ENCODE measurements at places on chromosomes 3 and 15.

DNA sequence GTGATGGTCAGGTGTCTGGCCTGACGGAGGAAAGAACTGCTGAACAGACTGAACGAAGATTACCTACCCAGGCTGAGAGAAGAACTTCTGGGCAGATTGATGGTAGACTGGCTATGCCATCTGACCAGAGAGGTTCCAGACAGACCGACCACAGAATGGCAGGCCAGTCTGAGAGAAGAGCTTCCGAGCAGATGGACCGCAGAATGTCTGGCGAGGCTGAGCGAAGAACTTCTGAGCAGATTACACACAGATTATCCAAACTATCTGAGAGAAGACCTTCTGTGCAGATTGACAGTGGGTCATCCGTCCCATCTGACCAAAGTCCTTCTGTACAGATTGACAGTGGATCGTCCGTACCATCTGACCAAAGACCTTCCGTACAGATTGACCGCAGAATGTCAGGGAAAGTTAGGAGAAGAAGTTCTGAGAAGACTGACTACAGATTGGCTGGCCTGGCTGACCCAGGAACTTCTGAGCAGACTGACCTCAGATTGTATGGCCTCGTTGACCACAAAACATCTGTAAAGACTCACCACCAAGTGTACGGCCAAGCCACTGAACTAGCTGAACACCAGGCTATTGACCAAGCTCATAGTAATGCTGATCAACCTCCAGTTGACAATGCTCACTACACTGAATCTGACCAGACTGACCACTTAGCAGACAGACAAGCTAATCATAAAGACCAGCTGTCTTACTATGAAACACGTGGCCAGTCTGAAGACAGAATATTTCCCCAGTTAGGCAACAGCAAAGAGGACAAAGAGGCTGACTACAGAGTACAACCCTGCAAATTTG, 812 bp downstream of the TEX55 start:
- no peak for DNase-seq

DNA sequence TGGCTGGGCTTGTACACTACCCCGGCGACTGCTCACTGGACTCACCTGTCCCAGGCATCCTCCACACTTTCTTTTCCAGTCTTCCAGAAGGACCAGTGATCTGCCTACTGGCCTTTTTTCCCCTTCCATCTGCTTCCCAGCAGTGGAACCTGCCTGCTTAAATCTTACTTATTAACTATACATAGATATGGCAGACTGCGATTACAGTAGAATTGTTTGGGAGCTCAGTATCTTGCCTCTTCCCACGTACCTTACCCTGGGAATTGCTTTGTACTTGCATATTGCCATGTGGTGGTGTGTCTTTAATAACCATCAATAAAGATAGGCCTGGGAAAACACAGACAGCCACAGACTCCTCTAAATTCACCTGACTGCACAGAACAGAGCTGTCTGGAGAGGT, 11.8 kb upstream of the HES1 start:
- DNase-seq, result no peak

DNA sequence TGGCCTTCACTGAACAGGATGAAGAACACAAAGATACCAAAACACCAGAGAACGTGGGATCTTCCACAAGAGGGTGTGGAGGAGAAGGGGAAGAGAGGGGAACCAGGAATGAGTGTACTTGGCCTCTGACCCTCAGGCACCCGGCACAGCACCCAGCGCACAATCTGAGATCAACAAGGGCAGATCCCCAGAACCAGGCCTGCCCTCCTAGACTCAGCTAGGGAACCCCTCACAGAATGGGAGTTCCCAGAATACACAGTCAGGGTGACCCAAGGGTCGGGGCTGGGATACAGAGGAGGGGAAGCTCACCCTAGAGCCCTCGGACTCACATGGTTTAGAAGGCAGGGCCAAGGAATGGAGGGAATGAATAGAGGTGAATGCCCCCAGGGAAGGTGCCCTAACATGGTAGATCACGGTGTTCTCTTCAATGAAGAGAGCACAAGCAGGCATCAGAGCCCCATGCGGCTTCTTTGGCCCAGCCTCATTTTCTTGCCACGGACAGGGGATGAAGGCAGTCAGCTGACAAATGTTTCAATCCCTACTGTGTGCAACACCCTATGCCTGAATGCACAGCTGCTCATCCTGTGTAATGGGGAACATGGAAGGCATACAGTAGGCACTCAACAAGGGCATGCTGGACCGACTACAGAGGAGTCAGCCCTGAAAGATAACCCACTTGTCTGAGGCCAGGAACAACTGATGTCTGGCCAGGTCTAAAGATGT, 13.1 kb downstream of the BMF start:
- no peak for DNase-seq

DNA sequence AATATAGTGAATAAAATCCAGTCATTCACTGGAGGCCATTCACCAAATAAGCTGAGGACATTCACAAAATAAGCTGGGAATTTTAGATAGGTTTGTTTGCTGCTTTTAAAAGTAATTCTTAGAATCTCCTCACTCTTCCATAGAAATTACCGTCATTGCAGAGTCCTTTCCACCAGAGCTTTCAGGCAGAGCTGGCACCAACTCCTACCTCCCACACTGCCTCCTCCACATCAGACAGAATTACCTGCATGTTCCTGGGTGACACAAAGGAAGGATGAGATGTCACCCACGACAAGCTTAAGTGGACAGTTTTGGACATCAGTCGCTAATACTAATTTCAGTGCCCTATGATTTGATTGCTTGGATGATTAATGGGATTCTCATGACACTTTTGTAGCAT, 1113.2 kb downstream of the IGSF11 start:
- no peak for DNase-seq

GRCh38 chr15:83656943-83657528, 3.1 kb downstream of the ADAMTSL3 start:
- no peak for DNase-seq

- DNase-seq, result no peak
These were observed 9.1 kb upstream of the LIPH start for GRCh38 chr3:185561374-185561943.

DNA sequence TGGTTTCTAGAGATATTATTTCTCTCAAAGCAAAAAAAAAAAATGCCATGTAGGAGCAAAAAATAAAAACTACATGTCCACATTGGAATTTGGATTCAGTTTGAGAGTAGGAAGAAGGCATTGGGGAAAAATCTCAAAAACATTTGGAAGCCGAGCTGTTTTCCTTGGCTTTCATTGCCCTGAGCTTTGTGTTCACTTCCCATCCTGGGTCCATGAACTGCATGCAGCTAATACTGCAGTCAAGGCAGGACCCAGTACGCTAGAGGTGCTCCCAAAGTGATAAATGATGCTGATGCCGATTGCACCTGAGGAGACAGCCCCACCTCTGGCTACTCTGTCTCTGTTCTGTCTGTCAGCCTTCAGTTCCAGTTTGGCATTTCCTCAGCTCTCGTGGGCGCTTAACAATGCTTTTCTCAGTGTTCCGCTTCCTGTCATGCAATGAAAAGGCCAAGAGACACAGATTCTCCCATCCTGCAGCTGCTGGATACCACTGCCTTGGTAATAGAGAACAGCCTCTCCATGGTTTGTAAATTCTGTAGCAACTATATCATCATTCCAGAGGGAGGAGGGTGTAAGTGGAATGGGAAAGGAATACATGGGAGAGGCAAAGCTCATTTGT, 181.8 kb downstream of the RYR3 start:
- no peak for DNase-seq

DNA sequence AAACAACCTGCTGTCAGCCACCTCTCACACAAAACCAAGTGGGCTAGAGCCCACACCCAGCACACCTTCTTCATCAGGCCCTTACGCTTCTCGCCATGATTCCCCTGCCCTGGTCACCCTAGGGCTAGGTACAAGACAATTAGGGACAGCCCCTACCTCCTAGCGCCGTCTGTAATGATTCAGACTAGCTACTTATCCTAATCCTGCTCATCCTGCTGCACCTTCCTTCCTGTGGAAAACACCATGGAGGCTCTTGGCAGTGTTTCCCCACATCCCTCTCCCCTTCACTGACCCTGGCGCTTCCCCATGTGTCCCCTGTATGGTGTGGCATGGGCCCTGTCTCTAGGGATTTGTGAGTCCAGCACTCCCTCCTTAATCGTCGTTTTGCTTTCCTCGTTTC, 39.6 kb upstream of the ICE2 start:
- DNase-seq, result no peak

DNA sequence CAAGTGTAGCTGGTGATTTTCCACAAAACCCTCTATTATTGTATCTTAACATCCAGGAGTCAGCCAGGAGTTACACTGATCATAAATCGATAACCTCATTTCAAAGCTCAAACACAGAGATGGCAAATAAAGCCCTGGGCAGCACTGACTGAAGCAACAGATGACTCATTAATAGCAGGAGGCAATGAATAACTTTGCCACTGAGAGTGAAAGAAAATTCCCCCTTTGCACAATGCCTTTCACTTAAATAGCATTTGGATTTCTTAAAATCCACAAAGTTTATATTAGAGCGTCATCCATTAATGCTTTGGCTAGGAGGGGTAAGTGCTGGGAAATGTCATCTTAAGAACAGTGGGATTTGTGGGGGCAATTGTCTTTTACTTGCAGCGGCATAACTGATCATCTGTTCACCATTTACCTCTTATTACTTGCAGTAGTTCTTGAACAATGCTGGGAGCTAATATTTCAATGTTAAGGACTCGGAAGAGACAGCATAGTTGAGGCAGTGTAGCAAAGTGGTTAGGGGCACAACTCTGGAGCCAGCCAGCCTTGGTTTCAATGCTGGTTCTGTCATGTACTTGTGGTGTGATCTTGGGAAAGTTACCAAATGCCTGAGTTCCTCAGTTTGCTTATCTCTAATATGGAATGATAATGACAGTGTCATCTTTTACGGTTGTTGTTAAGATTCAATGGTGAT, 630.4 kb upstream of the TBL1XR1 start:
- DNase-seq, result no peak

DNA sequence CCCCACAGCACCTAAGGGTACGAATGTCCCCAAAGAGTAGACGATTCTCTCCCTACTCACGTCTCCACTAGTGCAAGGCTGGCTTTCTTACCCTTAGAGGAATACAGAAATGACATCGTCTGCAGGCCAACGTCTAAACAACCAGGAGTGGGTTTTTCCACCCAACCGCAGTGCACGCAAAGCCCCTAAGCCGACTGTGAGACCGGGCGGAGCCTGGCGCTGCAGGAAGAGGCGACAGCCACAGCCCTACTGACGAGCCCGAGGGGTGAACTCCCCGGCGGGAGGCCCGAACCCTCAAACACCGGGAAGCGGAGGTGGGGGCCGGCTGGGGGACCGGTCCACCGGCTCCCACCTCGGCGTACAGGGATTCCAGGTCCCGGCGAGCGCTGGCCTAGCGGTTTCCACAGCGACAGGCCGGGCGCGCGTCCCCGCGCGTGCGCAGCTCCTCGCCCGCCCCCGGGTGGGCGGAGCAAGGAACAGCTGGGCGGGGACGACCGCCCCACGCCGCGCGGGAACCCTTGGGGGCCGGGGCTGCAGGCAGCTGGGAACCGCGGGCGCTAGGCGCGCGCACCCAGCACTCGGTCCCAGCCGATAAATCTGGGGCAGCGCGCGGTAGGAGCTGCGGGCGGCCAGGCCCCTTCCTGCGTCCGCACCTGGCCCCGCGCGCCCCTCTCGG, at the start of the genes CEP19 and PIGX:
Gene CEP19 (minus strand): TSS at position 413 of the 676 bp plus-strand sequence. CDS start 3,593 bp downstream, outside the sequence.
Gene PIGX (plus strand): TSS at position 540 of the 676 bp plus-strand sequence.
- DNase-seq, result peak; percentile 79

GRCh38 chr3:28348265-28348628, 274 bp upstream of the ZCWPW2 start:
- no peak for DNase-seq

DNA sequence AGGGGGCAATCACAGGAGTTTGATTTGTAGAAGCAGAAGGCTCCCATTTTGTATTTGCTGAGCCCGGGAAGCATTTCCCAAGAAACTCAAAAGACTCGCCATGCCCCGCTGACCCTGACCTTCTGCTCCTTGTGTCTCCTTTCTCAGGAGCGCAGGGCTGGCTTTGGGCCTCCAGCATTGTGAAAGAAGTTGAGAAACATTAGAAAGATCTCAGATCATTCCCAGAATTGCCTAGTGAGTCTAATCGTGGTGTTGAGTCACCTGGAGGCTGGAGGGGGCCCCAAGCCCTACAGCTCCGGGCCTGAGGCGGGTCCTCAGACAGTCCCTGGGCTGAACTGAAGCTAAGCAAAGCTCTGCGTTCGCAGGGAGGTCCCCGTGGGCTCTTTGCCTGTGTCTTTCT, 10.9 kb upstream of the PIGZ start:
- DNase-seq, result no peak

DNA sequence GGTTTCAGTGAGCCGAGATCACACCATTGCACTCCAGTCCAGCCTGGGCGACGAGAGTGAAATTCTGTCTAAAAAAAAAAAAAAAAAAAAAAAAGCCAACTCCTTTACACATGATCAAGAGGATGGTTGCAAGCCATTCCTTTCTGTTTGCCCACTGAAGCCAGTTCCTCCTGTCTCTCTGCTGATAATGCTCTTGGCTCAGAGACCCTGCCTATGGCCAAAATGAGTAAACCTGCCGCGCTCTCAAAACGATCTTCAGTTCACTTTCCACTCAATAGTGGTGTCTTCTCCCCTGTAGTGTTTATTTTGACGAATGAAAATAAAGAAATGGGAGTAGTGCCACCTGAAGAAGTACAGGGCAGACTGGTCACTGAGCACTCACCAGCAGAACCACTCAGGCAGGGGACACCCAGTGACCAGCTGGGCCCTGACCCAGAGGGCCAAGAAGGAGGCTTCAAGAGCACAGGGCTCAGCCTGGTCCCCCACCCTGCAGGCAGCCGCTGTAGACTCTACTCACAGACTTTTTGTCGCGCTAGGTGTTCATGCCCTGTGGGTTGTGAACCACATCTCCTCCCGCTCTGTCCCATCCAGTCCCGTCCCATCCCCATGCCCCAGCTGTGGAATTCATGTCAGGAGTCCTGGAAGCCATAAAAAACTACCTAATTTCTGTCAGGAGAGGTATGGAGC, 23.6 kb downstream of the GRAMD2A start:
- no peak for DNase-seq

DNA sequence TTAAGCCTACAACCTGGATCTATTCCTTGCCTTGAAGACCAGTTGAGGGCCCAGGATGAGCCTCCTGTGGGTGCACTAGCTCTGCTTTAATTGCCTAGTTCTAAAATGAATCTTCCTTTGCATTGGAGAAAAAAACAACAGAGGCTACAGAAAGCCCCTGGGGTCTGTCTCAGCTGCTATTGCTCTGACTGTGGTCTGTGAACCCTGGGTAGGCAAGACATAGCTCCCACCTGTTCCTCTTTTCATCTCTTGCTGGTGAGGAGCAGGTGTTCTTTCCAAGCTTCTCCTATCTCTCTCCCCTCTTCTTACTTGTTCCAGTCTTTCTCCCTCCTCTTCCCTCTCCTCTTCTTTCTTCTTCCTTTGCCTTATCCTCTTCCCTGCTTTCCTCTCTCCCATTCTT, 28.8 kb downstream of the RBP2 start:
- DNase-seq, result no peak

DNA sequence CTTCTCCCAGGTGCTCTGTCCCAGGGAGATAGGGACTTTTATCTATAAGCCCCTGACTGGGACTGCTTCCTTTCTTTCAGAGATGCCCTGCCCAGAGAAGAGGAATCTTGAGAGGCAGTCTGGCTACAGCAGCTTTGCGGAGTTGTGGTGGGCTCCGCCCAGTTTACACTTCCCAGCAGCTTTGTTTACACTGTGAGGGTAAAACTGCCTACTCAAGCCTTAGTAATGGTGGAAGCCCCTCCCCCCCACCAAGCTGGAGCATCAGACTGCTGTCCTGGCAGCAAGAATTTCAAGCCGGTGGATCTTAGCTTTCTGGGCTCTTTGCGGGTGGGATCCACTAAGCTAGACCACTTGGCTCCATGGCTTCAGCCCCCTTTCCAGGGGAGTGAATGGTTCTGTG, 253.8 kb upstream of the ARL6 start:
- DNase-seq, result no peak
